ENCODE measurements at places on chromosomes 1 and 21. TPM values are rescaled to one million over a fixed set of nuclear protein-coding genes. Genes with fewer than 3 reads are reported as not detected.

- DNase-seq: no peak
Observed at GRCh38 chr1:97632075-97632474, 288.8 kb downstream of the DPYD start.

DNA sequence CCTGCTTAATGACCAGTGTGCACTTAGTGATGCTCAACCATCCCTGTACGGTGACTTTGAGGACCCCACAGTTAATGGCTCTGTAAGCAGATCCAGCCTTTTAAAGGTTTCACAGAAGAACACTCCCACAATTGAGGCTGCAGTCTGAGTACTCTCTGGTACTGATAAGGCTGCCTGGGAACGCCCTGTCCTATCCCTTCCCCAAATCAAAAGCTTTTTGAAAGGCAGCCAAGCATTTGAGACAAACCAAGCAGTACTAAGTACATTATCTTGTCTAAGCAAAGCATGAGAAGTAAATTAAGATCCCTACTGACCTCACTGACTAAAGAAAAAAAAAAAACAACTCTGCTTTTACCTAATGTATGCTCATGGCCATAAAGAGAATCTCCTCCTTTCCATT is 60.7 kb downstream of the SH3GLB1 start:
- no peak for DNase-seq

DNA sequence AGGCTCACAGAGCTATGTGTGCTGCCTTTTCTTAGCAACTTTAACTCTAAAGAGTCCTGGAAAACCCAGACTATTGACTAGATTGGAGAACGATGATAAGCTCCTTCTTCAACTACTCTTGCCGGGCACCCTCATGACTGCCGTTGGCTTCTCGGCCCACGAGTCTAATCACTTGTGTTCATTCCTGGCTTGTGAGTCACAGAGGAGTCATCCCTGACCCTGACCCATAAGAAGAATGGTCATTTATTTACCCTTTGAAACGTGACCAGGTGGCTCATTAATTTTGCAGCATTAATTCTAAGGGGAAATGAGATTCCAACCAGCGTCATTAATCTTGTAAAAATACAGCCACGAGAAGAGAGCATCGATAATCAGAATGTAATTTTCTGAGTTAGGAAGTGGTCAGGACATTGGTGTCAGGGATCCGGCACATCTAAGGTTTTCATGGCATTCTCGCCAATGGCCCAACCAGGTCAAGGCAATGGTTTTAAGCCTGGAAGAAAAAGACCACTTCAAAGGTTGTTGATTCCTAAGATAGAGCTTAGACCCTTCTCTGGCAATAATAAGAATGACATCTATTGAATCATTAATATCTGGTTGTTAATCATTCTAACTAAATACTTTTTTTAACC is 183.6 kb upstream of the RUNX1 start:
- DNase-seq: no peak

DNA sequence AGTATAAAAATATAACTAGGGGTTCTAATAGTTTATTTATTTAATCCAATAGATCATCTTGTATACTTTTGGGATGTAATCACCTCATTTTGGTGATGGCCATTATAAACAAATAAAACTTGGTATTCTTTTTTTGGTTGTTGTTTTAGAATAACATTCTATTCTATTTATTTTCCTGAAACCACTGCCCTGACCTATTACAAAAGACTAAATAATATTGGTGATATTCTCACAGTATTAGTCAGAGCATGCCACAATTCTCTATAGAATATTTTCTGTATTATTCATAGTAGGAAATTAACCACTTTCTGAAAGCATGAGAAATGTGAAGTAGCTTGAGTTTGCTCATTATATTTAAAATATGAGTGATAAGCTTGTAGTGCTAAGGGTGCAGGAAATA is 54.1 kb upstream of the LRRC7 start:
- no peak for DNase-seq

TMEM61 gene
- 2.3 TPM for total RNA-seq

GRCh38 chr1:243620096-243620495 is 229.9 kb downstream of the AKT3 start:
- DNase-seq: no peak

DNA sequence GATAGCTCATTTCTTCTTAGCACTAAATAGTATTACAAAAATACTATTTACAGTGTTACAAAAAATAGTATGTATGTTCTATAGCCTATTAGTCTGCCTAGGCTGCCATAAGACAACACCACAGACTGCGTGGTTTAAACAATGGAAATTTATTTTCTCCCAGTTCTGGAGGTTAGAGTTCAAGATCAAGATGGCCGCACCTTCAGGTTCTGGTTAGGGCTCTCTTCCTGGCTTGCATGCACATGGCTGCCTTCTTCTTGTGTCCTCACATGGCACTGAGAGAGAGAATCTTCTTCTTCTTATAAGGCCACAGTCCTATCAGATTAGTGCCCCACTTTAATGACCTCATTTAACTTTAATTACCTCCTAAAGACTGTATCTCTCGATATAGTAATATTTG is 4.1 kb downstream of the ATF6 start:
- DNase-seq: no peak

FBXO2 gene
- total RNA-seq: 11.2 TPM

FCGR2B gene
- total RNA-seq: 30.7 TPM

- no peak for DNase-seq
Observed at GRCh38 chr1:58724483-58724882, 24.6 kb upstream of the MYSM1 start.

DNA sequence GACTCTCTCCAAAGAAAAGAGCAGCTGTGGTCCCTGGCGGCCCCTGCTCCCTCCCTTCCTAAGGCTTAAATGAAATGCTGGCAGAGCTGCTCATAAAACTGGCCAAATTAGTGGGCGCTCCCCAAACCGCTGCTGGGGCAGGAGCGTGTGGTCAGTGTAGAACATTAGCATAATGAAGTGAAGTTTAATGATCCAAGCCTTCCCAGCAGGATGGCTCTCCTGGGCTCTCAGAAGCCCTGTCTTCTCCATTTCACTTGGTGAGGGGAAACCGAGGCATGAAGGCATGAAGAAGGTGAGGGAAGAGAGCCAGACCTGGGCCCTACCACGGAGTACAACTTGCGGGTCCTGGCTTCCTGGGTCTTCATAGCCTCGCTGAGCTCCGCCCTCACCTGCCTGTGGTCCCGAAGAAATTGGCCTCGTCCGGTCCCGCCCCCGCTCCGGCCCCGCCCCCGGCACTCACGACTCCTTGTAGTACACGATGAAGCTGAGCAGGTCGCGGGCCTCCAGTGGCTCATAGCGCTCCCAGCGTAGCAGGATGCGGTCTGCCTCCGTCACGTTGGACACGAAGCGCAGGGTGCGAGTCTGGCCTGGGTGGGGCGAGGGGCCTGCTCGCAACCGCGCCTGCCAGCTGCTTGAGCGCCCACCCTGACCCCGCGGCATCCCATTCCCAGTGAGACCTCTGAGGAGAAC is 10.3 kb downstream of the INSRR start:
- peak; percentile 81 for DNase-seq

- no peak for DNase-seq
Observed at GRCh38 chr1:162857850-162858249, 3.1 kb downstream of the CCDC190 start.

- DNase-seq: no peak
Observed at GRCh38 chr1:211938561-211938997, 96.8 kb downstream of the INTS7 start.

- no peak for DNase-seq
Observed at GRCh38 chr1:191343816-191344215, 814.4 kb upstream of the RGS18 start.

- DNase-seq: no peak
Observed at GRCh38 chr1:1259951-1260600, 13.6 kb upstream of the C1QTNF12 start.

S100A12 gene
- total RNA-seq: 22.8 TPM

C1QTNF12 gene
- 2.6 TPM for total RNA-seq

FPGT gene
- 14.9 TPM for total RNA-seq

FAM72D gene
- 0.43 TPM for total RNA-seq

YRDC gene
- 14.8 TPM for total RNA-seq

TXLNA gene
- total RNA-seq: 47.5 TPM
